ENCODE measurements at places on chromosomes 4 and X.
A peak's percentile ranks its signal among the peaks of the same experiment; 100 is the strongest.

DNA sequence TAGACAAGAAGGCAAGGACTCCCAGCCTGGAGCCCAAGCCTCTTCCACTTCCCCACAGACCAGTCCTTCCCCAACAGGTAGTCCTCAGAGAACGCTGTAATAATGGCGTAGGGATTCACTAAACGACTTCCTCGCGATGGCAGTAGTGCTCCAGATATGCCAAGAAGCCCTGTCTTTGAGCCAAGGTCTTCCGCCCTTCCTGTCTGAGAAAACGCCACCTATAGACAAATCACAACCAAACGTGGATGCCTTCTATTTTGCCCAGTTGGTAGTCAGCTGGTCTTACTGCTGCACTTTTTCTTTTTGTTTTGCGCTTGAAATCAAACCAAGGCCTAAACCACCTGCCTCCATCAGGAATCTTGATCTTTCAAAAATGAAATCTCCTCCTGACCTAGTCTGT is 203.3 kb downstream of the OR13H1 start:
- peak; percentile 16 for DNase-seq

- no peak for DNase-seq
Measured at GRCh38 chr4:106186201-106186600, 129.8 kb downstream of the TBCK start.

- DNase-seq: no peak
Measured at GRCh38 chr4:122278976-122279375, 99.8 kb upstream of the ADAD1 start.

DNA sequence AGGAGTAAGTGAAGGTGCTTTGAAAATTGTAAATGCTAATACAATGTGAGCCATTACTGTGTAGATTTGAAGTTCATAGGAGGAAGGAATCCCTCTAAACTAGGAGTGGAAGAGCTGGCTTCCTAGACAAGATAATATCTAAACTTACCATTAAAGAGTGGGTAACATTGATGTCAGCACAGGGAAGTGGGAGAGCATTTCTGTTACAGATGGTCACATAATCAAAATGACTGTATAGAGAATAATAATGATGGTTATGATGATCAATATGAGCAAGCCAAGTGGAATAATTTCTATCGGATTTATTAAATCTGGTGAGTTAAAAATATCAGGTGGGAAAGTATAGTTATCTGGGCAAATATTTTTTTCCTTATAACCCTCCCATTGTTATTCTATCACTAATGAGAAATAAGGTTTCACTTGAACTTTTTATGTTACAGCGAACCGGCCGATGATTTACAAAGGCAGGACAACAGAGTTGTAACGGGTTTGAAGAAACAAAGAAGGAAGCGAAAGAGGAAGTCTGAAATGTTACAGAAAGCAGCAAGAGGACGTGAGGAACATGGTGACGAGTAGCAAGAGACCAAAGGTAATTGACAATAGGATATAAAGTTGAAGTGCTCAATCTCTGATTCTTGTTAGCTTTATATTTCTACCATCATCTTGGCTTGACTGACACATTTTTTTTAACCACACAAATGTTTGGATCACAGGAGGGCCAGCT is 43.5 kb downstream of the FMR1NB start:
- no peak for DNase-seq

DNA sequence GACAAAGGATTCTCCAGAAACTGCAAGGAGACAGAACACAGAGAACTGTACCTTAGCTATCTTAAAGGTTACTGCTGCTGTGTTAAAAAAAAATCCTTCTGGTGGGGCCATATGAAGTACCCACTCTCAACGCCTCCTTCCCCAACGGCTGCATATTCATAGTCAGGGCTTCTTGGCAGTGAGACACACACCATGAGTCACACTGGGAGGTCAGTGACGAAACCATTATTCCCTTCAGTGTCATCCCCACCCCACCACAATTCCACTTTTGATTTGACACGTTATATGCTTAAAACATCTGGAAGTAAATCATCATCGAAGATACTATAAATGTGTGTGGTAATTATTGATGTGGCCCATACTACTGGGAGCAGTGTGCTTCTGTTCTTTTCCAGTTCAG is 271.5 kb downstream of the LDB2 start:
- peak; percentile 51 for DNase-seq

GRCh38 chrX:29155286-29155685 is 568.0 kb downstream of the IL1RAPL1 start:
- no peak for DNase-seq

DNA sequence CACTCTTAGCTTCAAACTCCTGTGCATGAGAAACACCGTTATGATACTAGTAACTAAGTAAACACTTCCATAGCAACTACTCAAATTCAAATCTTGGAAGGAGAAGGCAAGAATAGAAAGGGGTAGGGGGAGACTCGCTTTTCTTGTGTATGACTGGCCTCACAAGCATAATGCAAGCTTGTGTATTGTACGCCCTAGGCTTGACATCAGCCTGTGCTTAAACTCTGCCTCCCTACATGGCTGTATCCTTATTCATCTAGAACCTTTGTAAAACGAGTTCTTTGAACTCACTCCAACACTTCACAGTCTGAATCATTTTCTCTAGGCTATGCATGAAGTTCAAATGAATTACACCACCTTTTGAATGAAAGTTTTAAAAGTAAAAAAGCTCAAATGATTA is 1071.2 kb upstream of the ADGRL3 start:
- DNase-seq: no peak
